Choroid plexus epithelial cell (primary cell): ENCODE measurements at places on chromosomes 5 and 9.

DNA sequence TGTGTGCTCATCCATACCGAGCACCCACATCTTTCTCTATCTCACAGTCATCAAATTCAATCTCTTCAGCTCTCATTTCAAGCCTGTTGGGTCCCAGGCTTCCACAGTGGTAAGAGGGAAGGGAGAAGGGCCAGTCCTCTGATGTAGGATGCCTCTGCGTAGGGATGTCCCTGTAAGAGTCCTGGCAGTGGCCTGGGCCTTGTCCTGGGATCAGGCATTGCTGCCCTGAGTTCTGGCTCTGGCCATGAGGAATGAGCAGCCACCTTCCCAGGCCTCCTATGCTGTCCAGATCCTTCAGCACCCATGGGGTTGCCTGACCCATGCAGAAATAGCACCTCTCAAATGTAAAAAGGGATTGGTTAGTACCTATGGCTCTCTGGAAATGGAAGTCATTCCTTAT, 121.2 kb downstream of the EFNA5 start:
- no peak for DNase-seq

DNA sequence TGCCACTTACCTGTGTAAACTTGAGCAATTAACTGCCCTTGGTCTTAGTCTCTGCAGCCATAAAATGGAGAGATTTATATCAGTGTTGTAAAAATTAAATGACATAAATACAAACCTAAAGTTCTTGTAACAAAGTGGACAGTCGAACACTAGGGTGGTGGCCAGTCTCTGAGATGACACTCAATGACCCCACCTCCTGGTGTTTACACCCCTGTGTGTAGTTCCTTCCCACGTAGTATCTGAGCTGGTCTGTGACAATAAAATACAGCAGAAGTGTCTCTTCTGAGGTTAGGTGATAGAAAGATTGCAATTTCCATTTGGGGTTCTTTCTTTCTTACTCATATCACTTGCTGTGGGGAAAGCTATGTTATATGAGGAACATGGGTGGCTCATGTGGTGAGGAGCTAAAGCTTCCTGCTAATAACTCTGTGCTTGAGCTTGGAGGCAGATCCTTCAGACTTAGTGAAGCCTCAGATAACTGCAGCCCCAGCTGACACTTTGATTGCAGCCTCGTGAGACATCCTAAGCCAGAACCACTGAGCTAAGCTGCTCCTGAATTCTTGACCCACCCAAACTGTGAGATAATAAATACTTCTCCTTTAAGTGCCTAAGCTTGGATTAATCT, 173.4 kb upstream of the CHD1 start:
- DNase-seq, result no peak

GRCh38 chr5:172051643-172052339, 45.4 kb upstream of the FBXW11 start:
- DNase-seq, result no peak

- no peak for DNase-seq
Observed at GRCh38 chr5:15887093-15887492, 292.5 kb downstream of the MARCHF11 start.

- DNase-seq, result no peak
Observed at GRCh38 chr9:78695519-78695918, 398.6 kb downstream of the PSAT1 start.

DNA sequence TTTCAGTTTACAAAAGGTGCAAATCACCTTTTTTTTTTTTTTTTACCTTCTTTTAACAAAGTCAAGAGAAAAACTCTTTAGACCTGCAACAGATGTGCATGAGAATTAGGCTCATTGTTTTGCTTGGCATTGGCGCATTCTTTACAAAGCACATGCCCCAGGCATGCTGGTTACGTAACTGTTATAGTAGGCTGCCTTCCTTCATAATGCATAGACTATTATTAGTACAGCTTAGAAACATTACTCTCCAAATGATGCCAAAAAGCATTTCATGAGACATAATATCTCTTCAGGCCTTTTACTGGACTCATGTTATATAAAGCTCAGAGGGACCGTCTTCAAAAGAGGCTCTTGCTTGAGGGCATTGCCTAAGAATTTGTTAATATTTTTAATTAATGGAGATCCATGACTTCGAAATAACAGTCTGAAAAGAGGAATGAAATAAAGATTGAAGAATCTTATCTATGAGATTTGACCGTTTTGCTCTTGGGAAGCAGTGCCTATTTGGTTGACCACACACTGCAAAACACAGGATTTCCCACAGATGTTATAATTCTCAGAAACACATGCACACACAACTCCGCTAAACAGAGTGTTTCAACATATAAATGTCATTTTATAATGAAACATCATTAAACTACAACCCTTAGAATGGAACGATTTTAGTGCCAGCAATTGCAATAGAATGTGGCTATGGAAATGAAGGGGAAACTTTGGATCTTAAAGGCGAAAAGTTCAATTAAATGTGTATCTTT, 478.7 kb downstream of the PRR16 start:
- DNase-seq, result peak; percentile 8

GRCh38 chr5:38613490-38613889, 57.0 kb upstream of the LIFR start:
- no peak for DNase-seq

DNA sequence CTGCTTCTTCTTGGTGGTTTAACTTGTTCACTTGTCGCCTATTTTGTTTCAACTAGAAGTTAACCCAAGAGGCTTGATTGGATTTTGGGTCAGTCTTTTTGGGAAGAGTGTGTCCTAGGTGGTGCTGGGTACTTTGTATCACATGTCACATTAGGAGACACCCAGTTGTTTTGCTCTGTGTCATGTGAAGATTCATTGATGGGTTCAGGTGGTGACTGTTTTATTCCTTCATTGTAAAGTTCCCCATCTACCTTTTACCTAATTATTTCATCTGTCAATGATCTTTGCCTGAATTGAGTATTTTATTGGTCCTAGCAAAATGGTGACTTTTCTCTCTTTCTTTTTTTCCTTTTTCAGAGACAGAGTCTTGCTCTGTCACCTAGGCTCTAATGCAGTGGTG, 69.2 kb downstream of the RALGPS1 start:
- DNase-seq, result no peak

GRCh38 chr5:669111-669841, 23.9 kb downstream of the TPPP start:
- DNase-seq, result peak; percentile 59

DNA sequence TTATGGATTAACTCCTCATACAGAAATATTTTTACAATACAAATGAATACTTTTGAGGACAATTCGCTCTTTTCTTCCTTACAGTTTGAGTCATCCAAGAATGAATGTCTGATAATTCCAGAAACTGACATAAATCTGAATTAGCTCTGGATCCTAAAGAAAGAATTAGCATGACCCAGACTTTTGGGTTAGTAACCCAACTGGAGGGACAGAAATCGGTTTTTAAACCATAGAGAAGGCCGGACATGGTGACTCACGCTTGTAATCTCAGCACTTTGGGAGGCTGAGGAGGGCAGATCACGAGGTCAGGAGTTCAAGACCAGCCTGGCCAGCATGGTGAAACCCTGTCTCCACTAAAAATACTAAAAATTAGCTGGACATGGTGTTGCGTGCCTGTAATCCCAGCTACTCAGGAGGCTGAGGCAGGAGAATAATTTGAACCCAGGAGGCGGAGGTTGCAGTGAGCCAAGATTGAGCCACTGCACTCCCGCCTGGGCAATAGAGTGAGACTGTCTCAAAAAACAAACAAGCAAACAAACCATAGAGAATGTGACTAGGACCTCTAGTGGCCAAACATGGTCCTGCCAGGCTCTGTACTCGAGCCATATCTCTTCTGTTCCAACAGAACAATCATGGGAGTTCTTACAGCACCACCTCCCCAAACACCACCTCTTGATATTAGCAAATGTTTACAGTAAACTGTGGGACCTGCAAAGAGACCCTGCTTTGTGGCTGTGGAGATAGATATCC, 44.8 kb downstream of the LURAP1L start:
- peak; percentile 30 for DNase-seq

- peak; percentile 70 for DNase-seq
Observed at GRCh38 chr9:129405089-129405826, 215.6 kb downstream of the C9orf50 start.

- DNase-seq, result peak; percentile 18
Observed at GRCh38 chr9:135971892-135972291, 10.7 kb upstream of the UBAC1 start.

DNA sequence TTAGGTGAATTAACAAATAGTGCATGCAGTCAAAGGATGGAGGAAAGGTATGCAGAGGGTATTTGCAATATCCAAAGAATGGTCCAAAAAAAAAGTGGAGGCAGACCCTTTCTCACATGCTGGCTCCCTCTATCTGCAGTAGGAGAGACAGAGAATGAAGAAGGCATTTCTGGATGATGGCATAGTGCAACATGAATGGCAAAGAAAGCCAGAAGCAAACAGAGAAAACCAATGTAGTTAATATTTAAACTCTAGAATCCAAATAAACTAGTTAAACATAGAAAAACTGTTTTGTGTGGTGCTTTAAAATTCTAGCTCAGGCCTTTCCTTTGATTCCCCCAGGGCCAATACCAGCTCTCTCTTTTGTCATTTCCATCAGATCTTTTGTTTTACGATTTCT, 403.1 kb upstream of the WWC1 start:
- DNase-seq, result no peak

GRCh38 chr9:128142061-128142460, 7.2 kb upstream of the LCN2 start:
- no peak for DNase-seq

- DNase-seq, result no peak
Observed at GRCh38 chr5:50963971-50964745, 297.7 kb downstream of the PARP8 start.

GRCh38 chr5:78638423-78638822, 10.1 kb downstream of the LHFPL2 start:
- DNase-seq, result peak; percentile 80

DNA sequence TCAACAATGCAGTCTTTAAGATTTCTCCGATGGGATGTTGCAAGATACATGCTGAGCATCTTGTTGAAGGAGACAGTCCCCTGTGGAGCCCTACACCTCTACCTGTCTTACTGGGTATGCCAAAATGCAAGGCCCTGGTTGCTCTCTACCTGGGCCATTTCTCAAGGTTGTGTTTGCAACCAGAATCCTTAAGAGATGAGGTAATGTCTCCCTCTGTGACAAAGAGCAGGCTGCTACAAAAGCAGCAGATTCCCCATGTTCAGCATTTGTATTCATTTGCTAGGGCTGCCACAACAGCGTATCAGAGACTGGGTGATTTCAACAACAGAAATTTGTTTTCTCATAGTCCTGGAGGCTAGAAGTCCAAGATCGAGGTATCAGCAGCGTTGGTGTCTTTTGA, 138.4 kb upstream of the RPS23 start:
- peak; percentile 23 for DNase-seq

GRCh38 chr9:1083325-1083913, 33.3 kb downstream of the DMRT2 start:
- DNase-seq, result no peak

DNA sequence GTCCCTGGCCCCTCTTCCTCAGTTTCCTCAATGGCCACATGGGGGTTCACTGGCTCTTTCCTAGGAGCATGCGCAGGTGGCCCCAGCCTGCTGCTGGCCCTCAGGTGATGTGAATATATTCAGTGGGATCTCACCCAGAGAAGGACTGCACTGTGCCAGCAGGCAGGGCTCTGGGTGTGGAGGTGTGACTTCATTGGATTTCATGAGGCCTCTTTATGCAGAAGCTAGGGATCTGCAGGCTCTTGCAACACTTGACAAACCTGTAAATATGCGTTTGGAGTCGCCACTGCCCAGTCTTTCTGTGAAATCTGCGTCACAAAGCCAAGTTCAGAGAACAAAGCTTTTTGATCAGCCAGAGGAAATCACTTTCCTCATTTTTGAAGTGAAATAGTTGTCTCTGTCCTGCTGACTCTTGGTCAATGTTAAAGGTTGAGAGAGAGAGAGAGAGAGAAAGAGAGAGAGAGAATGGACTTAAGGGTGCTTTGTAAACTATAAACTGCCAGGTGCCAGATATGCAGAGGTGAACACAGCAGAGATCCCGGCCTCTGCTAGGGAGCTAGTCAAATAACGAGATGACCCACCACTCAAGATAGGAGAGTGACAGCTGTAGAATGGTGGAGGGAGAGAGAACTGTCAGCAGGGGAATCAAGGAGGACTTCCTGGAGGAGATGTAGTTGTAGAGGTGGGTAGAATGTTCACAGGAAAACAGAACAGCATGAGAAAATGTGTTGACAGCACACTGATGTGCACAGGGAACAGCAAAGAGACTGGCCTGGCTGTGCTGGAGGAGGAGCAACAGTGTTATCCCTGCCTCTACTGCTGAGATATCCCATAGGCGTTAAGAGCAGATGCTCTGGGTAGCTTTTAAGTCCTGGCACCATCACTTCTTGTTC, 167.0 kb upstream of the ZNF618 start:
- no peak for DNase-seq

- DNase-seq, result no peak
Observed at GRCh38 chr5:15585841-15586591, 86.0 kb downstream of the FBXL7 start.

DNA sequence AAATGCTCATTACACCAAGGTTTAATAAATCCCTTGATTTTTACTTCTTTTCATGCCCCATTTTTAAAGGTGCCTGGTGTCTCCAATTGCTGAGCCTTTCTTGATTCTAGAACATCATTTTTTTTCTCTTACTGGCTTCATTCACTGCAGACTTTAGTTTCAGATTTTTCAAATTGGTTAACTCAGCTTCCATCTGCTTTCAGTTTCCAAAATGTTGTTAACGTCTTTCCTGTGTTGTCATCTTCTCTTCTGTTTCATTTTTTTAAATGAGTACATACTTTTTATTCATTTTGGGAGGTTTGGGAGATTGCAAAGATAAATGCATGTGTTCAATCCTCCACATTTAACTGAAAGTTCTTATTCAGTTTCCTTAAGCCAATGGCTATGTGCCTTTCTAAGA, 126.4 kb upstream of the CCNG1 start:
- DNase-seq, result no peak

- no peak for DNase-seq
Observed at GRCh38 chr5:83922699-83923098, 202.0 kb upstream of the HAPLN1 start.

DNA sequence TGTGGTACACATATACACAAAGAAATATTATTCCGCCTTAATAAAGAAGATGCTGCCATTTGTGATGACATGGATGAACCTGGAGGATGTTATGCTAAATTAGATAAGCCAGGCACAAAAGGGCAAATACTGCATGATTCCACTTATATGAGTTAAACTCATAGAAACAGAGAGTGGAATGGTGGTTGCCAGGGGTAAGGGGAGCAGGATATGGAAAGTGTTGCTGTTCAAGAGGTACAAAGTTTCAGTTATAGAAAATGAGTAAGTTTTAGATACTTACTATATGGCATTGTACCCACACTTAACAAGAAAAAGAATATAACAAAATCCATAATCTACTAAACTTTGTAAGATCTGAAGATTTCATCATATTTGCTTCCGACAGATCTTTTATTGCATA, 252.2 kb downstream of the SYK start:
- DNase-seq, result no peak

DNA sequence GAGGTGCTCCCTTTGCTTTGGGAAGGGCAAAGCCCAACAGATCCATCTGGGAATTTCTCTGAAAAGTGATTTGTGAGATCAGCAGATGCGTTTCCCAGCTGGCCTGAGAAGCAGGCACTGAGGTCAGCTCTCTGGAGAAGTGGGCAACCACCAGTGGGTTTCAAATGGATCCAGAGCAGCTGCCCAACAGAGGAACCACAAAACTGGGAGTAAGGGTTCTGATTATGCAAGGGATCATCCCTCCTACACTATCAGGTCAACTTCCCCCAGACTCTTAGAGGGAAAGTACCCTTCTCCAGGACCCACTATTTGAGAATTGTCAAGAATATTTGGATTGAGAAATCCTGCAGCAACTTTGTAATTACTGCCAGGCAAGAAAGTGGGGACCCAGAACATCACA, 21.7 kb downstream of the CCL28 start:
- no peak for DNase-seq
